ENCODE measurements at places on chromosomes 11 and 22. TPM values are rescaled to one million over a fixed set of nuclear protein-coding genes. Genes with fewer than 3 reads are reported as not detected.

DSCAML1 gene
- total RNA-seq: not detected

LRRC56 gene
- total RNA-seq: 2.5 TPM

OR8A1 gene
- total RNA-seq: not detected

SULT4A1 gene
- total RNA-seq: 0.15 TPM

- DNase-seq: no peak
- H3K4me1 ChIP-seq: peaks cover 18% of the 10 kb centered on the region
- H3K27ac ChIP-seq: no peak overlapping the region
- H3K36me3 ChIP-seq: no peaks in the 10 kb centered on the region
- H3K27me3 ChIP-seq: no peaks in the 10 kb centered on the region
Measured at GRCh38 chr22:31081963-31082605, 966 bp downstream of the SMTN start.

- H3K4me3 ChIP-seq: no peak overlapping the region
- no peaks in the 10 kb centered on the region for H3K4me1 ChIP-seq
- peak; percentile 37 for DNase-seq
- no peaks in the 10 kb centered on the region for H3K27me3 ChIP-seq
- no peak overlapping the region for H3K27ac ChIP-seq
Measured at GRCh38 chr11:124277804-124278203, 21.6 kb downstream of the OR8G5 start.

GRCh38 chr11:43579919-43580276 is 100.6 kb upstream of the HSD17B12 start:
- no peak for DNase-seq
- peaks cover 98% of the 10 kb centered on the region for H3K27me3 ChIP-seq
- H3K4me3 ChIP-seq: peak overlapping the region; percentile 58
- peaks cover 51% of the 10 kb centered on the region for H3K4me1 ChIP-seq
- H3K36me3 ChIP-seq: no peaks in the 10 kb centered on the region
- no peak overlapping the region for H3K27ac ChIP-seq

DNA sequence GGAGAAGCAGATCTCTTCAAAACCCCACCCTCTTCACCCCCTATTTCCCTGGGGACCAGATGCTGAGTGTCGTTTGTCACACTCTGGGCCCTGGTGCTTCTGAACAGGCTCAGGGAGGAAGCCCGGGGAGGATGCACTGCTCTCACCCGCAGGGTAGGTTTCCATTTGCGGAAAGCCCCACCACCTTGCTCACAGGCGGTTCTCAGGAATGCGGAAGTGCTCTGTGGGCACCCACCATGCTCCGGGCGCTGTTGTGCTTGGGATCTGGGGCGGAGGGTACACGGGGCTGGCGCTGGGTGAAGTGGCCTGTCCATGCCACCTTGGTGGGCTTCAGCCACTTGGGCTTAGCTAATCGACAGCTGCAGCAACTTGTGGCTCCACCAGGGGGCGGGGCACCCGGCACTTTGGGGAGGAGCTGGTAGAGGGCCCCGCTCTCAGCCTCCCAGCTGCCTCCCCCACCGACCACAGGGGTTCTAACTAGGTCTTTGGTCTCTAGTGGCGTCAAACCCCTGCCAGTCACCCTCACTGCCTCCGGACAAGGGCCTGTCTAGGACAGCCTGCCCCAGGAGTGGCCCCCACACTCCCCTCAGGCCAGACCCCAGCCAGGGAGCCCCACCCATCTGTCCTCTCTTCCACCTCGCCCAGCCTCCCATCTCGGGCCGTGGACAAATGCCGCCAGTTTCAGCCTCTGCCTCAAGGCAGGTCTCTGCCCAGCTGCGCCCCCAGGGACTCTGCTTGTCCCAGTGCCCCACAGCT is 7.4 kb downstream of the NDUFV1 start:
- peaks cover 22% of the 10 kb centered on the region for H3K36me3 ChIP-seq
- H3K27me3 ChIP-seq: no peaks in the 10 kb centered on the region
- H3K27ac ChIP-seq: no peak overlapping the region
- peak overlapping the region; percentile 14 for H3K4me3 ChIP-seq
- DNase-seq: peak; percentile 79

- peaks cover 37% of the 10 kb centered on the region for H3K27me3 ChIP-seq
- H3K27ac ChIP-seq: no peak overlapping the region
- H3K4me1 ChIP-seq: no peaks in the 10 kb centered on the region
- H3K36me3 ChIP-seq: no peaks in the 10 kb centered on the region
- H3K4me3 ChIP-seq: no peak overlapping the region
Measured at GRCh38 chr11:121426476-121427399, 25.4 kb upstream of the SORL1 start.

DNA sequence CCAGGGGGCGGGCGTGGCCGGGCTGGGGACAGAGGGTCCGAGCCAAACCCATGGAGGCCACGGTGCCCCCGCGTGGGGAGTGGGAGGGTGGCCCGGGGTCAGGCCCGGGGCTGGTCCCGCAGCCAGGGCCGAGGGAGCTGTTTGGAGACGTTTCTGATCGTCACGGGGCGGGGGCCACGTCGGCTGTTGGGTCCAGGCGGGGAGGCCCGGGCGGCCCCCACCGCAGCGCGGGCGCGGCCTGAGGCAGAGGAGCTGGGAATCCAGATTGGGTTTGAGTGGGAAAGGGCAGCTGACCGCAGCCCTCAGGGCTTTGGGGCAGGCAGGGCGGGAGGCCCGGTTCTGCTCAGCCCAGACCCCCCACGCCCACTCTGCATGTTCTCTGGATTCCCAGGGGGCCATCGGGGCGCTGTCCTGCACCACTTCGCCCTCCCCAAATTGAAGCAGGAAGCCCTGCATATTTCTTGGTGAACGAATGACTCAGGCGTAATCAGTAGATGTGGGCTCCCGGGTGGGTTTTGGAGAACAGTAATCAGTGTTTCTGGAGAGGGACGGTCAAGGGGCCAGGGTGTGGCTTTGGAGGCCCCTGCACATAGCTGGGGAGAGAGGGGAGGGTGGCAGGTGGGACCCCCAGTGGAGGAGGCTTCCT is 583 bp downstream of the MRPL23 start:
- H3K4me1 ChIP-seq: no peaks in the 10 kb centered on the region
- no peaks in the 10 kb centered on the region for H3K36me3 ChIP-seq
- H3K27ac ChIP-seq: no peak overlapping the region
- H3K4me3 ChIP-seq: no peak overlapping the region

GRCh38 chr11:111469200-111469599 is 43.0 kb downstream of the BTG4 start:
- DNase-seq: no peak
- no peak overlapping the region for H3K27ac ChIP-seq
- H3K27me3 ChIP-seq: no peaks in the 10 kb centered on the region
- H3K4me1 ChIP-seq: no peaks in the 10 kb centered on the region

GRCh38 chr22:29443861-29444792 is 5.7 kb downstream of the RFPL1 start:
- H3K36me3 ChIP-seq: no peaks in the 10 kb centered on the region
- no peaks in the 10 kb centered on the region for H3K4me1 ChIP-seq
- no peak overlapping the region for H3K27ac ChIP-seq
- DNase-seq: no peak
- H3K4me3 ChIP-seq: no peak overlapping the region

GRCh38 chr11:76263166-76263565 is 56.9 kb upstream of the WNT11 start:
- H3K36me3 ChIP-seq: no peaks in the 10 kb centered on the region
- H3K27me3 ChIP-seq: no peaks in the 10 kb centered on the region
- no peak for DNase-seq
- no peak overlapping the region for H3K4me3 ChIP-seq
- no peaks in the 10 kb centered on the region for H3K4me1 ChIP-seq

DNA sequence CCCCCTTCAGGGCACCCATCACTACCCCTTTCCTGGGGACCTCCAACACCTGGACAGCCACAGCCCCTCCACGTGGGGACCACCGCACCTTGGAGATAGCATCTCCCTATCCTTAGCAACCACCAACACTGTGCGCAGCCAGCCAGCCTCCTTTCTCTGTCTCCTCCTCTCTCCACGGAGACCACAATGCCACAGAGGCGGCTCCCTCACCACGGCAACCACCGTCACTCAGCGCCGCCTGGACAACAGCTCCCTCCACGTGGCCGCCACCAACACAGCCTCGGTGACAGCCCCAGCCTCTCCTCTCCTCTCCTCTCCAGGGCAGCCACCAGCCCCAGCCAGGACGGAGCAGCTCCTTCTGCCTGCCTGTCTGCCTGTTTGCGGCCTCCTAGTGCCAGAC is 10.5 kb downstream of the ELFN2 start:
- no peak for DNase-seq
- H3K36me3 ChIP-seq: no peaks in the 10 kb centered on the region
- no peak overlapping the region for H3K27ac ChIP-seq
- no peaks in the 10 kb centered on the region for H3K4me1 ChIP-seq

DNA sequence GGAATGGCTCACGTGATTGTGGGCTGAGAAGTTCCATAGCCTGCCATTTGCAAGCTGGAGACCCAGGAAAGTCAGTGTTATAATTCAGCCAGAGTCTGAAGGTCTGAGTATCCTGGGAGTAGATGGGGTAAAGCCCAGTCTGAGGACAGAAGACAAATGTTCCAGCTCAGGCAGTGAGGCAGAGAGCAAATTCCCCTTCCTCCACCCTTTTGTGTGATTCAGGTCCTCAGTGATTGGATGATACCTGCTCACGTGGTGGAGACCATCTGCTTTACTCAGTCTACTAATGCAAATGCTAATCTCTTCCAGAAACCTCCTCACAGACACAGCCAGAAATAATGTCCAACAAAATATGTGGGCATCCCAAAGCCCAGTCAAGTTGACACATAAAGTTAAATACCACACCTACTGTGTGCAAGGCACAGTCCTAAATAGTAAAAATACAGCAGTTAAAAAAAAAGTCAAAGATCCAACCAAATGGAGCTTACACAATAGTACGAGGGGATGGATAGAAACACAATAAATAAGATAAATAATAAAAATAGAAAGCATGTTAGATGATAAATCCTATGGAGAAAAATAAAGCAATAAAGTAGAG is 13.2 kb upstream of the APOL6 start:
- H3K4me1 ChIP-seq: no peaks in the 10 kb centered on the region
- DNase-seq: peak; percentile 8
- H3K27ac ChIP-seq: no peak overlapping the region
- no peaks in the 10 kb centered on the region for H3K27me3 ChIP-seq

DNA sequence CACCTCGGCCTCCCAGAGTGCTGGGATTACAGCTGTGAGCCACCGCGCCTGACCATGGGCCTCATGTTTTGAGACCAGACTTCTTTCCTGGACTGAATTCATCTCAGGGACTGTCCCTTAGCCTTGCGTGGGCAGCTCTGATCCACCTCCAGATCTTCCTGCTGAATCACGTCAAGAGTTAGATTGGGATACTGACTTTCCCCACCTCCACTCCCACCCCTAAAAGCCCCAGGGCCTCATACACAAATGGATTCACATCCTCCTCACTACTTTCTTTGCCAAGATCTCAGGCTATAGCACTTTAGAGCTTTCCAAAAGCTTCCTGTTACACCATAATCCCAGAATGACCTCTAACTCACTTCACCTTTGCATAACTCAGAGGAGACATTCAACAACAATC is 12.1 kb downstream of the CCDC87 start:
- no peak overlapping the region for H3K27ac ChIP-seq
- no peak overlapping the region for H3K4me3 ChIP-seq
- no peak for DNase-seq
- H3K27me3 ChIP-seq: no peaks in the 10 kb centered on the region

- H3K27me3 ChIP-seq: no peaks in the 10 kb centered on the region
- no peak overlapping the region for H3K4me3 ChIP-seq
- H3K36me3 ChIP-seq: no peaks in the 10 kb centered on the region
- H3K27ac ChIP-seq: no peak overlapping the region
- peaks cover 27% of the 10 kb centered on the region for H3K4me1 ChIP-seq
Measured at GRCh38 chr11:75635066-75635862, 33.6 kb downstream of the MAP6 start.

All from A673 (cell line).